Stimulated activated CD4-positive, alpha-beta T cell treated with anti-CD3 and anti-CD28 coated beads, Interleukin-4, amount 100 ng/mL, for 1 hour (primary cell): ENCODE measurements at places on chromosomes 5 and 9.

DNA sequence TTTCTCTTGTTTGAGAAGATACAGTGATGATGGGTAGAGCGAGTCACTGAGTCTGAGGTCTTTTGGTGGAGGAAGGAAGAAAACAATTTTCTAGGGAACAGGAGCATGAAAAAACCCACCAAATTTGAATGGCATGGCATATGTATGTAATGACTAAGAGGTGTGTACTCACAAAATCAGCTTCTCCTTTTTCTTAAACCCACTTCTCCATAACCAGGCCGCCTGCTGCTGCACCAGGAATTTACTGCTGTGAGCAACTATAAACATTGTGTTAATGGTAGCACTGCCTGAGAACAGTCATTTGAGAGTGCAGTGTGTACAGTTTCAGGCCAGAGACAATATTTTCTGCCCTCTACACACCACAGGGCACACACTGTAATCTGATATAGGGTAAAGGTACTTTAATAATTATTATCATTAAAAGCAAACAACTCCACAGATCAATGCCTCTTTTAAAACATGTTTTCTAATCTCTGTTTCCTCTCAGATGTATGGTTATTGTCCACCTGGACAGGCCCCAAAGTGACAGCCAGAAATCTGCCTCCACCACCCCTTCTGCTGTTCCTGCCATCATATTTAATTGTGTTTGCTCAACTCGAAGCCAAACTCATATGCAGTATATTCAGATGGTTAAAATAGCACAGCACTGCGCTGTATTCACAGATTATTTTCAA lies 241.6 kb downstream of the KIAA0825 start:
- DNase-seq = no peak

GRCh38 chr9:20597862-20598261 lies 24.4 kb downstream of the MLLT3 start:
- DNase-seq = no peak

DNA sequence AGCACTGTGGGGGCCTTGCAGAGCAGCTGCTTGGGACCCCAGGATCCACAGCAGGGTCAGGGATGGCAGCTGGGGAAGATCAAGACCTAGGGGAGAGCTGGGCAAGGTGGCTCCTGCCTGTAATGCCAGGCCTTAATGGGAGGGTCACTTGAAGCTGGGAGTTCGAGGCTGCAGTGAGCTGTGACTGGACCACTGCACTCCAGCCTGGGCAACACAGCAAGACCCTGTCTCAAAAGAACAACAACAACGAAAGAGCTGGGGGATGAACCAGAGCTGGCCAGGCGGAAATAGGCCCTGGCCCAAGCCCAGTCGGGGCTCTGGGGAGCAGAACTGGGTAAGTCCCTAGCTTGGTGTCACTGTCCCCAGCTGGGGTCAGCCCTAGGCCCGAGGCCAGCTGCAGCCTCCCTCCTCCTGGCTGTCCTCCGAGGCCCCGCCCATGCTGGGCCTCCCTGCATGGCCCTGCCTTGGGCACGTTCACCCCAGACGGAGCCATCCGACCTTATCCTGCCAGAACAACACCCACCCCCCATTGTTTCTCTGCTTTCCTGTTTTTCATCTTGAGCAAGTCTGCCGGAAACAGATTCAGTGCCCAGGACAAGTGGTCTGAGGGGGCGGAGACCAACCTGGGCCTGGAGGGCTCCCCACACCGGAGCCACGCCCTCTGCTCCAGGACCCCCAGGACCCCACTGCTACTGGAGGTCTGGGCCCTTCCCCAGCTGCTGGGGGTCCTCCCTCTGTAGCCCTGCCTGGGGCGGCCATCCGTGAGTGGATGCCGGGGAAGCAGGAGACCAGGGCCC lies 1.9 kb downstream of the DIPK1B start:
- no peak for DNase-seq

GRCh38 chr5:17075236-17075635 lies 139.1 kb upstream of the MYO10 start:
- no peak for DNase-seq

GRCh38 chr5:145243016-145243415 lies 592.1 kb downstream of the PRELID2 start:
- DNase-seq = no peak

DNA sequence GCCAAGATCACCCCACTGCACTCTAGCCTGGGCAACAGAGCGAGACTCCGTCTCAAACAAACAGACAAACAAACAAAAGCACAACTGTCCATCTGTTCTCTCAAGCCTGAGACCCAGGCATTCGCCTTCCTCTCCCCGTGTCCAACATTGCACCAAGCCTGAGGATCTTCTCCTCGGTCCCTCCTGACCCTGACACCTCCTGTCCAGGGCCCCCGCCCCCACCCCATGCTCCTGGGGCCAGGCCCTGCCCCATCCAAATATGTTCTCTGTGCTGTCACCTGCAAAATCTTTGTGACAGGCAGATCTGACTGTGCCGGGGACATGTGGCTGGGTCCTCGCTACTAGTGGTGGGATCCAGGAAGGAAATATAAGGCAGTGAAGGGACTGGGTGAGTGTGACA lies 33.4 kb upstream of the UNC5A start:
- DNase-seq = no peak

- no peak for DNase-seq
Measured at GRCh38 chr5:149797897-149798296, 67.8 kb downstream of the PPARGC1B start.

DNA sequence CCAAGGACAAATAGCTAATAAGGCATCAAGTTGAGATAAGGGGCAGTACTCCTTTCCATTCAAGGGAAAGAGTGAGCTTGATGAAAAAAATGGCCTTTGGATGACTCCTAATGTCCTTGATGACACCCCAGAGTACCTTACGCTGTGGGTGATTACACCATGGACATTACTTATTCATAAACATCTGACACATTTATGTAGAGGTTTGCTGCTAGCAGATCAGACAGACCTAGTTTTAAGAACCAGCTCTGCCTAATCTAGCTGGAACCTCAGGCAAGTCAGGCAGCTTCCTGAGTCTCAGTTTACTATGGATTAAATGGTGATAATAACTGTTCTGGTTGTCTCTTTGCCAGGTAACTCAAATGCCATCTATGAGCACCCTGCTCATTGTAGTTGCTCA lies 2.8 kb downstream of the ALDOB start:
- DNase-seq = no peak

- no peak for DNase-seq
Measured at GRCh38 chr5:89211836-89212235, 328.9 kb upstream of the MEF2C start.

DNA sequence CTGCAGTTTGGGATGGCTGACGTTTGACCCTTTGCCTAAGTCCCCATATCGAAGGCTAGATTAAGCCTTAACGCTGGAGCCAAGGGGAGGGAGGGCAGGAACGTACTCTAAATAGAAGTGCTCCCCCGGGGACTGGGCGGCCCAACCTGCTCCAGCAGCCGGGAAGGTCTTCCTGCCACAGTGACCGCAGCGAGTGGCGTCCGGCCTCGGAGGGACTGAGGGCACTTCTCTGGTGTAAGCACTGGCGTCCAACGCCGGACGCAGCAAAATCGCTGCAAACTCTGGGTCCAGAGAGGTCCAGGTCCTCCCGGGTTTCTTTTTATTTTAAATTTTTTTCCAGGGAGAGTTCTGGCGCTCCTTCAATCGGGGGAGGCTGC lies 505 bp upstream of the ACER2 start:
- DNase-seq = no peak

GRCh38 chr9:81156381-81156780 lies 533.0 kb downstream of the TLE1 start:
- DNase-seq = no peak

- DNase-seq = no peak
Measured at GRCh38 chr9:119544492-119544891, 175.3 kb upstream of the BRINP1 start.

GRCh38 chr9:134666208-134666607 lies 24.6 kb downstream of the COL5A1 start:
- no peak for DNase-seq

DNA sequence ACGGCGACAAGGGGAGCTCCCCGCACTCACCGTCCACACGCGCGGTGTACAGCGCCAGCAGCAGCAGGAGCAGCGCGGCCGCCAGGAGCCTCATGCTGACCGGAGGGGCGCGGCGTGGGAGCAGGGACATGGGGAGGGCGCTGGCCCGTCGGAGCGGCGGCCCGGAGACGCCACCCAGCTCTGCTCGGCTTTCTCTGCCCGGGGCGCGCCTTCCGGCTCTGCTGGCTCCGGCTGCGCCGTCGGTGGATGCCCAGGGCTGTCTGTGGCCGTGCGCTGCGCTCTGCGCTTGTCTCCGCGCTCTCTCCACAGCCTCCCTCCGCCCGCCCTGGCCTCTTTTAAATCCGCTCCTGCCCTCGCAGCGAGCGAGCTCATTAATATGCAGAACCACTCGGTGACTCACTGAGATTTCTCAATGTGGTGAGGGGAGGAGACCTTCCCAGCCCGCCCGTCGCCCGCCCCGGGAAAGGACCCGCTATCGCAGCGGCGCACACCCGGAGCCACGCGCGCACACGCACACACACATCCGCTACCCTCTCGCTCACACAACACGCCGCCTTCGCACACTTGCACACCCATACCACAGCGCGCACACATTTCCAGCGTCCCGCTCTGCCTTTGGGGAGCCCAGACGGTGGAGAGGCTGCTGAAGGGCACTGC lies at the start of gene CXCL14:
Gene CXCL14 (minus strand): TSS at position 307 of the 657 bp plus-strand sequence. CDS start 213 bp downstream, at position 94.
- no peak for DNase-seq

DNA sequence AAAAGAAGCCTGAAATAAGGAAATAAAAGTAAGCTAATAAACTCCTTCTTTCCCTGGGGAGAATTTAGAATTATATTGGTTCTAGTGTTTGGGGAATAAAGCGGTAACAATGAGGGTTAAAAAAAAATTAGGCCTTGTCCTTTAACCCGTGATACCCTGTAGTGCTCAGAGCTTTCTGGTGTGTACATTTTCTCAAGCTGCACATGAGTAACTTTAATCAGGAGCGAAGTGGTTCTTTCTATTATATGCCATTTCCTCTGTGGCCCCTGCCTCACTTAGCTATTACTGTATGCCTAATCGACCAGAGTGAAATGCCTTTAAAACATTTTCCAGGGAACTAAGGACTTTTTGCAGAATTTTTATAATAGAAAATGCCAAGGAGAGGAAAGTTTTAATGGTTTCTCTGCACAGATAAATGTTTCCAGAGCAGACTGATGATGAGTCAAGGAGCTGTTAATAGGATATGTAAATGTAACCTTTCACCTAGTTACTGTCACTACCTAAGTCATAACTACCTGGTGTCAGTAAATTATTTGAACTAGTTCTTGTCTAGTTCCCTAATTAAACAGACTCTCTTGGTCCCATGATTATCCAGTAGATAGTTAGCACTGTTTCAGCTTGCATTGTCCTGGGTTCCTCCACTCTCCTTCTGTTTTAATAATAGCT lies 7.6 kb downstream of the PAM start:
- no peak for DNase-seq

DNA sequence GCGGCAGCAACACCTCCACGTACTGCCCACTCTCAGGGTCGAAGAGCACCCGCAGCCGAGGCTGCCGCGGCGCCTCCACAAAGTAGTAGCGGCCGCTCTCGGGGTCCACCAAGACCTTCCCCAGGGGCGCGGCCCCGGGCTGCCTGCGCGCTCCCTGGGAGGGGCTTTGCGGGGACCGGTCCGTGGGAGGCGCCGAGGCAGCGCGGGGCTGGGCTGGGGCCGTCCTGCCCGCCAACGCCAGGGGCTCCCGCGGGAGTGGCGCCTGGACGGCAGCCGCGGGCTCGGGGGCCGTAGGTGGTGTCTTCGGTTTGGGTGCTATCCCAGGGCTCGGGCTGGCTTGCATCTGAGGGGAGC lies 2.6 kb upstream of the MZB1 start:
- no peak for DNase-seq

DNA sequence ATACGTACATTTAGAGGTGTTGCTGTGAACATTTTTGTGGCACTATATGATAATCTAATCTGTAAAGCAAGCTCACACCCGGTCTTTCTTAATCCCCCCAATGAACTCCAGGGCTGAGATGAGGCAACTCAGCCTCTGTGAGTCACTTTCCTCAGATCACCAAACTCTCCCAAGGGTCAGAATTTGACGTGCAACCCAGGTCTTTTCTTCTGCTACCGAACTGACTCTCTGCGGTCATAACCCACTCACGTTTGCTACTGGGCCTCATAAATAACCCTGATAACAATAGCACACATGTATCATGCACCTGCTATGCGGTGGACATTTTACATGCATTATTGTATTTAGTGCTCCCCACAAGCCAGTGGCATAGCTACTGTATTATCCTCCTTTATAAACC lies 153.1 kb downstream of the DROSHA start:
- DNase-seq = no peak

- no peak for DNase-seq
Measured at GRCh38 chr5:57417320-57417719, 65.3 kb downstream of the ACTBL2 start.

DNA sequence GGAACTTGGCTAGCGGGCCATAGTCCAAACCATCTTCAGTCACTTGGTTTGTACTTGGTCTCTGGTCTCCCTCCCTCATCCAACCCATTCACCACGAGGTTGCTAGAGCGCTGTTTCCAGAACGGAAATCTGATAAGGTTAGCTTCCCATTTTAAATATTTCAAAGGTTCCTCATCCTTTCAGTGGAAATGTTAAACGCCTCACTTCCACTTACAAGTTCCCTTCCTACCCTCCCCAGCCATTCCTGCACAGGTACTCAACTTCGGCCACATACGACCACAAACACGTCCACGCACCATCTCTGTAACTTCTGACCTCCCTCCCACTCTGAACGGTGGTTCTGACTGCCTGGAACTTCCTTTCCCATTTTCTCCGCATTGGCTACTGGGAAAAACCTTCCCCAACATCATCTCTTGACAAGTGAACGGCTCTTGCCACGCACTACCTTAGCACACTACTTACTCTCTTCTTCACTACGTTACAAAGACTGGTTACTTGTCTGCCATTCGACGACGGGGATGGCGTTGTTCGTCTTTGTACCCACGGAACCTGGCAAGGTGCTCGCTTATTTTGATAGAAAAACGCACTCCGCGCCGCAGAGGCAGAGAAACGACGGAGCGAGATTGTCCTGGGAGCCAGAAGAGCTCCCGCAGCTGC lies 629 bp downstream of the CCNH start:
- DNase-seq = peak; percentile 33

DNA sequence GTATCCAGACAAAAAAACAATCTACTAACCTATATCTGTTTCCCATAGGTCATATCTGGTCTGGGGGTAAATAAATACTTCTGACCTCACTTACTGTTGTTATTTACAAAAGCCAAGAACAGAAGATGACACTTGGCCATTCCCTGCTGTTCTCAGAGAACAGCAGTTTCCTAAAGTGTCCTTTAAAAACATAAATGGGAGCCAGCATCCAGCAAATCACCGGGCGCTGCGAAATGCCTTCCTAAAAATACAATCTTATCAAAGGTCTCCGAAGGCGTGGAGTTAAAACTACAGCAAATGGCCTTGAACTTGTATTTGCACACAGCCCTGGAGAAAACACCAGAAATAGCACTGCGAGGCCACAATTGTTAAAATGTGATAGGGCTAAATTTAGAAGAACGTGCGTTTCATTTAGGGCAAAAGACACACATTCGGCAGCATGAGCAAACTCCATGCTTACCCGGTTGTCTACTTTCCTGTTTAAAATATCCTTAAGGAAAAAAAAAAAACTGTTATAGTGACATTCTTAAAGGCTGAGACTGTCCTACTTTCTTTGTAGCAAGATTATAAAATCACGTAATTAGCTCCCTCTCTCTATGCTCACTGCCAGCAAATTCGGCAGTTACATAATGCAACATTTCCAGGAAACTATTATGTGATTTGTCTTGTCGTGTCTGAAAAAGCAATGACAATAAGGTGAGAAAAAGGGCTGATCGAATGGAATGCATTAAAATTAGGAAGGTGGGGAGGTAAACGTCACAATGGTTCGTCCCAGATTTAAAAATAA lies 1.5 kb downstream of the NFIL3 start:
- no peak for DNase-seq

GRCh38 chr5:66122379-66123034 lies 21.6 kb upstream of the SREK1 start:
- no peak for DNase-seq
